Smooth muscle cell of the pulmonary artery (primary cell): ENCODE measurements at places on chromosomes 3 and 15. TPM values are rescaled to one million over a fixed set of nuclear protein-coding genes. Genes with fewer than 3 reads are reported as not detected.

Gene UNC13C
- total RNA-seq, result under 0.01 and 2.3 TPM in 2 replicates

Gene MRPS22
- total RNA-seq, result 31.9 and 43.3 TPM in 2 replicates

Gene TMEM108
- 0.20 TPM in 1 of 2 replicates, not detected in the other for total RNA-seq

Gene SEMA6D
- 4.4 and 12.3 TPM in 2 replicates for total RNA-seq

Gene IDH3A
- total RNA-seq, result 43.3 and 56.2 TPM in 2 replicates

Gene FNDC3B
- 252 and 258 TPM in 2 replicates for total RNA-seq

Gene JMJD7
- total RNA-seq, result 2.5 and 4.1 TPM in 2 replicates

Gene SECISBP2L
- 29.7 and 39.0 TPM in 2 replicates for total RNA-seq

Gene SYNPR
- total RNA-seq, result not detected in 2 replicates

Gene CCDC50
- total RNA-seq, result 93.8 and 109 TPM in 2 replicates

Gene CPLX3
- total RNA-seq, result not detected in 2 replicates
